ENCODE measurements at places on chromosomes 5 and 9.

- DNase-seq, result no peak
These were observed 142.6 kb upstream of the ST8SIA4 start for GRCh38 chr5:101045689-101046088.

DNA sequence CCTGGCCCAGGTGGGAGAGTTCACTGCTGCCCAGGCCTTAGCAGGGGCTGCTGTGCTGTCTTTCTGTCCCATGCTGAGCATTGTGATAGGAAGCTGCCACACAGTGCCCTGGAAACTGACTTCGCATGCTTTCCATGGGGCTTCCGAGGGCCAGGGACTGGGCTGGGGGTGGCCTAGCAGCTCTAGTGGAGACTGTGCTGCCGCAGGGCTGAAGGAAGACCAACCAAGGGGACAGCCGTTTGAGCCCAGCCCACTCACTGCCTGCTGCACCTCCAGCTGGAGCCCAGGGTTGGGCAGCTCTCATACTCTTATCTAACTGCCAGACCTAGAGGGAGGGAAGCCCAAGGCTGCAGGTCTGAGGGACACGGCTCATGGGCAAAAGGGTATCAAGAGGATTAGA is 79.2 kb downstream of the RGS3 start:
- no peak for DNase-seq

GRCh38 chr9:78407636-78408312 is 110.8 kb downstream of the PSAT1 start:
- no peak for DNase-seq

- no peak for DNase-seq
These were observed 159.4 kb upstream of the DAP start for GRCh38 chr5:10920400-10920799.

DNA sequence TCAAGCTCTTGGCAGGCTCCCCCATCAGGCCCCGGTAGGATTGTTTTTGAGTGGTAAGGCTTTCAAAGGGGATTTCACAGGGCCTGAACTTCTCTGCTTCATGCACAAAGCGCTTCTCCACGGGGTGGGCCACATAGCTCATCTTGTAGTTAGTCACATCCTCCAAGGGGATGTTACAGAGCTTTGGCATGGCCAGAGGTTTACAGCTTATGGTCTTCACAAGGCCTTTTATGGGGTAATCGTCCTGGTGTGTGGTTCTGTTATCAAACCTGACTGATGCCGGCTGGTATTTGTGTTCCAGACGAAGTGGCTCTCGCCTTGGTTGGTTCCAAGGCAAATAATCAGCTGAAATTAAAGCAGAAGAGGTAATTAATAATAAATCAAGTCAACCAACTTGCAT is 104.3 kb downstream of the SAXO1 start:
- DNase-seq, result no peak

GRCh38 chr9:68751556-68751955 is 46.5 kb downstream of the PIP5K1B start:
- DNase-seq, result no peak

DNA sequence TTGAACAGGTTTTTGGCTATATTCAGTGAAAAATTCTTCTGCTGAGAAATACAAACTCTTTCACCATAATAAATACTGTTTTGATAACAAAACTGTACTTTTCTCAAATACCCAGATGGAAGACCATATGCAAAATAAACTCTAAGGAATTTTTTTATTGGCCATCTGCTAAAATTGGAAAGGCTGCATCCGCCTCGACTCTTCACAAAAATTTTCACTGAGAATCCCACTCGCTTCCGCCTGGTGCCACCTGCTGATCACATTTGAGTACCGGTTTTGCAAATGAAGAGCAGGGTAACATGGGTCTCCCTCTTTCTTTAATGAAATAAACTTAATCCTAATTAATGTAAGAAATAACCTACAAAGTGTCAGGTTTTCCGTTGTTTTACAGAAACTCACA is 76.4 kb downstream of the TTLL11 start:
- DNase-seq, result no peak

- DNase-seq, result no peak
These were observed 6.4 kb upstream of the KIF2A start for GRCh38 chr5:62299600-62299999.

GRCh38 chr5:143119291-143119769 is 284.2 kb downstream of the NR3C1 start:
- no peak for DNase-seq

- DNase-seq, result no peak
These were observed 286.0 kb upstream of the TUSC1 start for GRCh38 chr9:25964239-25964638.

DNA sequence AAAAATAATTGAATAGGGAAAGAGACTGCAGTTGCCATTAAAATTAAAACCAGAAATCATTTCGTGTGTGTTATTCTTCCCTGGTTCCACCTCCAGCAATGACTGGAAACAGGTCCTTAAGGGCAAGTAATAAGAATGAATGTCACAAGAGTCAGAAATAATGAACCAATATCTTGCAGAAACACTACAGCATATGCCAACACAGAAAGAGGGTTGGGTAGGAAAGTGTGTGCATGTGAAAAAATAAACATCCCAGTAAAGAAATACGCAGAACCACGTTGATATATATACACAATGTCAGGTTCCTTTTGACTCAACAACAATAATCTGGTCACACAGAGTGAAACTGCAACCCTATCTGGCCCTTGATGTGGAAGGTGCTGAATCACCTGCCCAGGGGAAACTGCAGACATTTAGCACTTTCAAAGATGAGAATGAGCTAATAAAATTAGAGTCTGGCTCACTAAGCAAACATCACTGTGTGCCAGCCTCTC is 15.0 kb downstream of the HMHB1 start:
- DNase-seq, result no peak

DNA sequence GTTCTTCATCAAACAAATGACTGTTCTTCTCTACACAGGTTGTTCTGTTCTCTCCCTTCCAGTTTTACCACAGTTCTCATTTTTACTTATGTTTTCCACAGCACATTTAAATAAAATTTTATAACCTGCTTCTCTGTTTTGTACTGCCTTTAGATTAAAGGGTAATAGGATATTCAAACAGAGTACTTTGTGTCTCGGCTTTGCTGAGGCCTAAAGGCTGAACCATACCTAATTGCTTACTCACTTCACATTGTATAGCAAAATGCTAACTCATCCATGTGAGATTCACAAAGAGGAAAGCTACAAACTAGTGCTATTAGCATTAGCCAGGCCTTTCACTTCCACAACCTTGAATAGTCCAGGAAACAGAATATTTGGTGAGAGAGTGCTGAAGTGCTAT is 200.3 kb downstream of the TRPM3 start:
- no peak for DNase-seq

GRCh38 chr5:59789197-59789596 is 104.3 kb downstream of the PDE4D start:
- no peak for DNase-seq

- DNase-seq, result no peak
These were observed 33.5 kb upstream of the ADAM19 start for GRCh38 chr5:157608972-157609565.

- DNase-seq, result no peak
These were observed 15.4 kb downstream of the SEMA6A start for GRCh38 chr5:116559239-116559638.

GRCh38 chr5:37816883-37817282 is 23.0 kb downstream of the GDNF start:
- DNase-seq, result no peak

- no peak for DNase-seq
These were observed 147.0 kb downstream of the GLIS3 start for GRCh38 chr9:4152876-4153275.

DNA sequence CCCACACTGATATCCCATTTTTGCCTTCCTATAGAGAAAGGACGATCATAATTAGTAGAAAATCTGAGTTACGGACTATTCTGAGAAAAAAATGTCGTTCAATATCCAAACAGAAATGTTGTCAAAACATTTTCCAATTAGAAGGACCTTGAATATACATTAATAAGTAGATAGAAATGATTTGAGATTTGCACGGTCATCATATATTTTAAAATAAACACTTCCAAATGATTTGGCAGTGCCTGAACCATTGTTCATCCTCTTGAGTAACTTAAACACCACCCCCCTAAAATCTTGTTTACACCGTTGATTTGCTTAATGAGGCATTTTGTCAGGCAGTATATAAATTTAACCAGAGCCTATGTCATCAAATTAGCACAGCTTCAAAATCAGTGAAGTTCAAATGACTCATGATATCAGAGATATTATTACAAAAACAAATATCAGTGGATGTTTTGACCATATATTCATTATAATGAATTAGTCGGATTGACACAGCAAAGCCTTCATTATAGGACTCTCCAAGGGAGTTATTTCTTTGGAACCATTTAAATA is 105.0 kb downstream of the ACTL7B start:
- DNase-seq, result no peak
